ENCODE measurements at places on chromosomes 12 and 14.

DNA sequence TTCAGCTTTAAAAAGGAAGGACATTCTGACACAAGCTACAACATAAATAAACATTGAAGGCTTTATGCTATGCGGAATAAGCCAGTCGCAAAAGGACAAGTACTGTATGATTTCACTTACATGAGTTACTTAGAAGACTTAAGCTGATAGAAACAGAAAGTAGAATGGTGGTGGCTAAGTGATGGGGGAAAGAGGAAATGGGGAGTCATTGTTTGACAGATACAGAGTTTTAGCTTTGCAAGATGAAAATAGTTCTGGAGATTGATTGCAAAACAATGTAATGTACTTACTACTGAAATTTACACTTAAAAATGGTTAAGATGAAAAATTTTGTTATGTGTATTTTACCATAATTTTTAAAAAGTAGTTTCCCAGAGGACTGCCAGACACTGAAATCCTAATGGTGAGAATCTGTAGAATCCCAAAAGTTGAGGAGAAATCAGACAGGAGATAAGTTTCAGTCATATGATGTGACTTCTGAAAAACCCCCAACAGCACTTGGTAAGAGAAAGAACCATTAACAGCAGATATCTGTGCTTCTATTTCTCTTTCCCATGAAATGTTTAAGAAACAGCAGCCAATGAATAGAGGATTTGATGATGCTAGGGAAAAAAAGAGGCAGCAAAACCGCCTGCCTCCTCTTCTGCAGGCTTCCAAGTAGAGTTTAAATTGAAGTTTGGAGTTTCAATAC is 16.6 kb upstream of the CLEC2A start:
- DNase-seq: peak; percentile 77

GRCh38 chr12:48969833-48970701 is 1.5 kb downstream of the WNT10B start:
- no peak for DNase-seq

GRCh38 chr12:4041187-4041885 is 168.1 kb upstream of the PARP11 start:
- DNase-seq: no peak

- DNase-seq: no peak
These were observed 29.0 kb upstream of the SMUG1 start for GRCh38 chr12:54217774-54218241.

- DNase-seq: no peak
These were observed 17.0 kb downstream of the SSPN start for GRCh38 chr12:26212396-26212795.

DNA sequence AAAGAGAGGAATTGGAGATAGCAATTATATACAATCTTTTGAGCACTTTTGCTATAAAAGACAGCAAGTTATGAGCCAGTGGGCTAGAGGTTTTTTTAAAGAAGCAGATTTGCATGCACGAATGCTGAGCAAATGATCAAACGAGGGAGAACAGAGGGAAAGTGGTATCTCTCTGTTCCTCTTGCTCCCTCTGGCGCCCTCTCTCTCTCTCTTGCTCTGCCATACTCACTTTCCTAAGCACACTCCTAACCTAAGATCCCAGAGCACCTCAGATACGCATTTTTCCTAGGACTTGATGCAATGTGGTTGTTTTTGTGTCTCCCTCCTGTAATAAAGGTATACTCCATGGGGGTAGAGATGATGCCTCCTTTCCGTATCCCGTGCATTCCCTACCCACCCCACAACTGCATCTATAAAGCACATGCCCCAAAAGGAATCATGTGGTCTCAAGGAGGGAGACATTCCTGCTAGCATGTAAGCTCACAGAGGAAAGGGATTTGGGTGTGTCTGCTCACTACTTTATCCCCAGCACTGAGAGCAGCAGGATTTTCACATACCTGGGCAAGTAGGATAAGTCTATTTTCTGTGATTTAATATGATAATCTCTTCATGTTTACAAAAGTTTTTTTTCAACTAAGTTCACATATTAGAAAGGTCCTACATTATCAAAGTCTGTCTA is 270.2 kb downstream of the SSPN start:
- DNase-seq: no peak

DNA sequence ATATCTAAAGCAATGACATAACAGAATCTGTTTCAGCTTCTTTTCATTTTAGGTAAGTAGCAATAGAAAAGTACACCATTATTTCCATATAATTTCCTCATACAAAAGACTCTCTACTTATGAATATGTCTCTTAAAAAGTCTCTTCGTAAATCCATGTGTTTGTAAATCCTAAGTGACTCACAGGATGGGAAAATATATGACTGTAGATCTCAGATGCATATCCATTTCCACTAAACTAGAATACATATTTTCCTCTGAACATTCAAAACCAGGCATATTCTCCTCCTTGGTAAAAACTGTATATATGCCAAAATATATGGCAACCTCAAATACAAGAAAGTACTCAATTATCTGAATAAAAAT is 93.6 kb downstream of the TXNDC16 start:
- no peak for DNase-seq

DNA sequence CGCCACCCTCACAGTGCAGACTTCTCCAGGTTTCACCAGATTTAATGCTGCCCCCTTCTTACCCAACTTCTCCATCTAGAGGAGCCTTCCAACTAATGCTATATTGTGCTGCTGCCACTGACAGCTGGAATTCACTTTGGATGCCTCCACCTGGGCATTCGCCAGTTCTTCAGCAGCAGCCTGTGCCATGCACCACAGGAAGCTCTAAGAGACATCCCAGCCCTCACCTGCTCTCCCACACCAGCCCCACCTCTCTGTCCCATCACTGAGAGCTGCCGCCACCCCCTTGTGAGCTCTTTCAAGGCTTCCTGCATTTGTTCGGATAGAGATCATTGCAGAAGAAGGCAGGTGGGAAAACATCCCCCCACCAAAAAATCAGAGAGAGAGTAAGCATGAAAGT is 4.6 kb upstream of the KRT2 start:
- no peak for DNase-seq

DNA sequence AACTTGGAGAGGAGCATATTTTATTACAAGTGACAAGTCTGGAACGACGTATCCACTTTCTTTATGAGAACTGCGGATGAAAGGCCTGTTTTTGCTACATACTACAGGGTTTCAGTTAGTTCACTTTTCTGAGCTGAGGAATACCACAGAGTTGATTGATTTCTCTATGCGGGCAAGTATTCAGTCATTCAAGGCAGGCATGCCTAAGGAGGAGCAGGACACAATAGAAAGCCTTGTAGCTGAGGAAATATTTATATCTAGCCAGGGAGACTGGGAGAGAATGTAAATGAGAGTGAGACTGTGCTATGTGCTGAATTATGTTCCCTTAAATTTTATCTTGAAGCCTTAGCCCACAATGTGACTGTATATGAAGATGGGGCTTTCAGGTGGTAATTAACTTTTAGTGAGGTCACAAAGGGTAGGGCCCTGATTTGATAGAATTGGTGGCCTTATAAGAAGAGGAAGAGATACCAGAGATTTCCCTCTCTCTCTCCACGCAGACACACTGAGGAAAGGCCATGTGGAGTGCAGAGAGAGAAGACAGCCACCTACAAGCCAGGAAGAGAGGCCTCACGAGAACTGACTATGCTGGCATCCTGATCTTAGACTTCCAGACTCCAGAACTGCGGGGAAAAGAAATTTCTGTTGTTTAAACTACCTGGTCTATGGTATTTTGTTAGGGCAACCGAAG is 459.0 kb upstream of the ATP2B1 start:
- DNase-seq: no peak

GRCh38 chr12:63525831-63526230 is 142.5 kb downstream of the DPY19L2 start:
- no peak for DNase-seq

- peak; percentile 62 for DNase-seq
These were observed 43.1 kb downstream of the LLPH start for GRCh38 chr12:66087365-66087943.

DNA sequence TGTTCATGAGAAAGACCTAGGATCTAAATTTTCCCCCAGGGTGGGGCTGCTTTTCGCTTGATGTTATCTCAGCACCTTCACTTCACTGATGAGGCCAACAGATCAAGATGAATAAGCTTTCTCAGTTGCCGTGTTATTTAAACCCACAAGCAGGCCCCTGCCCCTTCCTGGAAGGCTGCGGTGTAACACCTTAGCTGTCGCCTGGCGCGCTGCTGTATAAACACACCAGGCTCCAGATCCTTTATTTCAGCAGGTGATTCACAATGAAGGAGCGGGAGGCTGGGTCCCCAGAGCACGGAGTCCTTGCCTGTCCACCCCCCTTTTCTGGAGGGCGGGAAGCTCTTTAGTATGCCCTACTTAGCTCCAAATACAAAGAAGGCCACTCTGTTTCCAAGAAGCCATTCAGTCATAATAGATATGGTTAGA is 515.4 kb downstream of the FUT8 start:
- peak; percentile 94 for DNase-seq

DNA sequence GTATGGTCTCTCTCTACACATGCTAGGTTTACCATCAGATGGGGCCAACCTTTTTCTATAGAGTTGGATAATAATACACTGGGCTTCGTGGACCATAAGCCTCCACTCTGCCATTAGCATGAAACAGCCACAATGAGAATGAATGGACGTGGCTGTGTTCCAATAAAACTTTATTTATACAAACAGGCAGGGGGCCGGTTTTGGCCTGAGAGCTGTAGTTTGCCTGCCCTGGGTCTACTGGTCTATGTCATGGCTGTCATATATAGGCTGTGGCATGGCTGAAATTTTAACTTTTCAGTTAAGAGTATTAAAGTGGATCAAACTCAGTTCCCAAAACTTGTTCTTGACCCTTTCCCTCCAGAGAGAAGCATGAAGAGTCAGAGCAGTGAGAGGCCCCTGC is 120.3 kb upstream of the MYL2 start:
- DNase-seq: no peak

DNA sequence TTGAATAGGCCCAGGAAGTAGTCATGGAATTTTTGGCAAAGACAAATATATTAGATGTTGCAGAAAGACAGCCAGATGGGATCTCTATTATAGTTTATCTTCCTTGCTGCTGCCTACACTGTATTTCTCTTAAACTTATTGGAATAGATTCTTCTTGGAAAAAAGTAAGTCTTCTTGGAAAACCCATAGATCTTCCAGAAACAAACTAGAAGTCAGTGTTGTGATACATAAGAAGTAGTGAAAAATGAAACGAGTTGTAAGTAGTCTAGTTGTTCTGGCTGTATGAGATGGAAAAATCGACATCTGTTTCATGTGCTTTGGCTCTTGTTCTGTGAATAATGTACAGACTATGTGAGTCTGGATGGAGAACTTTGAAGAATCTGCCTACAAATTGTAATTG is 29.0 kb downstream of the GLIPR1L2 start:
- no peak for DNase-seq

DNA sequence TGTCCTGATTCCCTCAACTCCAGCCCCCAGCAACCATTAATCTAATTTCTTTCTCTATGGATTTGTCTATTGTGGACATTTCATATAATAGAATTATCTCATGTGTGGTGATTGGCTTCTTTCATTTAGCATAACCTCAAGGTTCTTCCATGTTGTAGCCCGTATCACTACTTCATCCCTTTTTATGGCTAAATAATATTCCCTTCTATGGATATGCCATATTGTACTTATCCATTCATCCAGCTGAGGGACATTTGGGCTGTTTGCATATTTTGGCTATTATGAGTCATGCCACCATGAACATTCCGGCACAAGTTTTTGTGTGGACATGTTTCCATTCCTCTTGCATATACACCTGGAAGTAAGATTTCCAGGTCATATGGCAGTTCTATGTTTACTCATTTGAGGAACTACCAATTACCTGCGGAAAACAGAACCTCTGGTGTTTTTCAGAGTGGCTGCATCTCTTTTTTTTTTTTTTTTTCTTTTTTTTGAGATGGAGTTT is 108.7 kb upstream of the MAP1LC3B2 start:
- DNase-seq: no peak

- no peak for DNase-seq
These were observed 53.7 kb downstream of the PPFIBP1 start for GRCh38 chr12:27577688-27578087.

- no peak for DNase-seq
These were observed 165.7 kb downstream of the AKAP6 start for GRCh38 chr14:32494609-32495434.

DNA sequence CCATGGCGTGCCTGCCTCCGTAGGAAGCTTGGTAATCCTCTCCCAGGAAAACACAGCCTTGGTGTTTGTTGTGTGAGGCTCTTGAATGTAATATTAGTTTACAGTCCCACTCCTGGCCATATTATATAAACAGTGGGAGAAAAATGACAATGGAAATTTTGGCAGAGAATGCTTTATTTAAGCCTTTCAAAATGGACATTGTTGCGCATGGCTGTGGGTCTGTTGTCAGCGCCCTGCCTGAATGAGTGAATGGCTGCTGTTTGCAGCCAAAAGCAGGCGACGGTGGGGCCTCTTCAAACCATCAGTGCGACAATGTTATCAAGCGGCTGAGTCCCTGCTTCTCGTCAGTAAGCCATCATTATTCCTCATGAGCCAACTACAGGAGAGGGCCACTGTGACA is 201.8 kb upstream of the RMST start:
- no peak for DNase-seq

GRCh38 chr12:110223777-110224378 is 57.2 kb upstream of the ATP2A2 start:
- no peak for DNase-seq

DNA sequence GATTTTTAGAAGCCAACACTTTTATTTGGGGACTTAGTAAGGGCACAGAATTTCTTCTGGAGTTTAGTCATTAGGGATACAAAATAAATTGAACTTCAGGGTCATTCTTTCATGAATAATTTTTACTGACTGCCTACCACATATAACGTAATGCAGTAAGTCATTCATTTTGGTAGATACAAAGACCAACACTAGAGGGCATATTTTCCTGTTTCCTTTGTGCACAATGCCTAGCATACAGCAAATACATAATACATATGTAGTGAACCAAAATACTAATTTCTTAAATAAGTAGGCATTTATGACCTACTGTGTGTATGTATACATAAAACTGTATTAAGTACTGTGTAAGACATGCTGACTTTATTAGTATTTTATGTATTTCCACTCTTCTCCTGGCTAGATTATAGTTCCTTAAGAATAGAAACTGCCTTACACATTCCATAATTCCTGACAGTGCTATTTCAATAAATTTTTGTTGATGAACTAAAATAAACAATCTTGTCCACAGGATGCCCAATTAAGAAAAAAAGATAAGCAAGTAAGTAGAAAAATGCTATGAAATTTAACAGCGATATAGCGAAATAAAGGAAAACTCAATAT is 47.9 kb downstream of the PPP1R12A start:
- DNase-seq: peak; percentile 47

All from activated CD4-positive, alpha-beta T cell treated with anti-CD3 and anti-CD28 coated beads, Interleukin-10, Interleukin-2, amounts not matched to agents 100 ng/mL and 50 ng/mL, durations not matched to agents 16 hours and 8 hours (primary cell).